ENCODE measurements at places on chromosomes 1 and 21.

GRCh38 chr1:93740601-93741031, 59.0 kb upstream of the BCAR3 start:
- no peak for DNase-seq

DNA sequence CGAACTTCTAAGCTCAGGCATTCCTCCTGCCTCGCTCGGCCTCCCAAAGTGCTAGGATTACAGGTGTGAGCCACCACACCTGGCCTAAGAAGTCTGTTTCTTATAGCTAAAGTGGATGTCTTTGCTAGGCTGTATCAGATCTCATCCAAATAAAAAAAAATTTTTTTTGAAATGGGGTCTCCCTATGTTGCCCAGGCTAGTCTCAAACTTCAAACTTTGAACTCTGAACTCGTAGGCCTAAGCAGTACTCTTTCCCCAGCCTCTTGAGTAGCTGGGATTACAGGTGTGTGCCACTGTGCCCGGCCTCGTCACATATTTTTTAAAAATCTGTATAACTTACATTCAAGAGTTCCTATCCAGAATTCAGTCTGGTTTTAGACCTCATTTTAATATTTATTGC, 40.5 kb downstream of the RPRD2 start:
- no peak for DNase-seq

GRCh38 chr21:15199414-15200383, 134.9 kb upstream of the NRIP1 start:
- DNase-seq, result no peak

DNA sequence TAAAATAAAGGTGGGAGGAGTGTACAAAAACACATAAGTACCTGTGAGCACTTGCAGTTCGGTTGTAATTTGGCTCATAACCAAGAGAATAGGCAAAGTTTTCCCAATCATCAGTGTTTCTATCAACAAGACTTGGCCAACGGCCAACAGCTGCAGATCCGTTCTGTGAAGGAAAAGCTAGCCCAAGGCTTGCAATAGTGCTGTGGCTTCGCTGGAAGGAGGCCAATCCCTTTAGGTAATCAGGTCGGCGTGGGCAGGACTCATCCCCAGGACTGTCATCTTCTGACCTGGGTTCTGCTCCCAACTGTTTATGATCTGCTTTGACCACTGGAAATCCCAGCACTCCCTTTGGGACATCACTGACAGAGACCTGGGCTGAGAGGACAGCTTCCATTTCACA, 107.8 kb downstream of the LYST start:
- DNase-seq, result no peak

DNA sequence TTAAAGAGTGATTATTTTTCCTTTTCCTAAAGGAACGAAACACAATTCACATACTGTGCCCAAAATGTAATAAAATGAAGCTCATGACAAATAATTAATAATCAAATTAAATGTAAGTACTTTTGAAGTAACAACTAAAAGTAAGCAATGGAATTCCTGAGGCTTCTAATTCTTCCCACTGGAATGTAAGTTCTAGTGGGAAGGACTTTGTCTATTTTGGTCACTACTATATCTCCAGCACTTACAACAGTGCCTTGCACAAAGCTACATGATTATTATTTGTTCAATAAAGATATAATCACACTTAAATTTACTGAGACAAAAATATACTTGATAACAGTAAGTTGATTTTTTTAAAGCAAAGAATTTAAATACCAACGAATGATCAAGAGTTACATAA, 128.8 kb downstream of the COQ8A start:
- no peak for DNase-seq
